ENCODE measurements at places on chromosomes 16 and 17.

- no peak for DNase-seq
Observed at GRCh38 chr16:56370185-56370874, 55.0 kb downstream of the AMFR start.

- no peak for DNase-seq
Observed at GRCh38 chr17:8719291-8720246, 25.1 kb downstream of the CCDC42 start.

GRCh38 chr16:24116989-24117388 lies 139.1 kb upstream of the CACNG3 start:
- no peak for DNase-seq

DNA sequence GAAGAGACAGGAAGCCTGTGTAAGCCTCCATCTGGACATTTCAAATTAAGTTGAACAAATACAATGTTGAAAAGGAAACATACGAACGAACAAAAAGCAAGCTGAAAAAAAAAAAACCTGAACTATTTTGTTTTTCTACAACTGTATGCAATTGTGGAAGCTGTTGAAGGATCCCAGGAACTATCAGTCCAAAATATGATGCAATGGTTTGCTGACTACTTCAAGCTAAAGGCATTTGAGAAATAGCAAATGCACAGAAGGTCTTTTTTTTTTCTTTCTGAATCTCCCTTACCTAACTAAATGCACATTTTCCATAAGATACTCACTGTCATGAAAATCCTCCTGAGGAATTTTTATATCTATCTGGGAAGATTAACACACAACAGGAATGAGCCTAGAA lies 40.2 kb downstream of the MAF start:
- DNase-seq = no peak

- no peak for DNase-seq
Observed at GRCh38 chr16:10575506-10576130, 4.8 kb downstream of the EMP2 start.

- DNase-seq = no peak
Observed at GRCh38 chr16:4692460-4693295, 684 bp upstream of the NUDT16L1 start.

DNA sequence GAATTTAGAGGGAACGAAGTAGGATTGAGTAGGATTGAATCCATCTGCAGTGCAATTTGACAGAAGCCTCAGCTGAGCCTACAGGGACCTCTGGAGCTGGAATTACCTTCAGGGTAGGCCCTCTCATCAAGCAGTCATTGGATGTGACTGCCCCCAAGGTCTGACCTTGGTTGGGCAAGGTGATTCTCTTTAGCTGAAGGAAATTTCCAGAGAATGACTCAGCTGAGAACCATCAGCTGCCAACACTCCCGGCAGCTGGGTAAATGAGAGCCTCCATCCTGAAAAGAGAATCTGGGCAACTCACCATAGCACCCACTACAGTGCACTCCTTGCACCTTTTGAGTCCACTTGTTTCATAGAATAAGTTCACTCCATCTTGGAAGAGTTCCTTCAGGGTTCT lies 113.5 kb upstream of the MED13 start:
- DNase-seq = no peak

DNA sequence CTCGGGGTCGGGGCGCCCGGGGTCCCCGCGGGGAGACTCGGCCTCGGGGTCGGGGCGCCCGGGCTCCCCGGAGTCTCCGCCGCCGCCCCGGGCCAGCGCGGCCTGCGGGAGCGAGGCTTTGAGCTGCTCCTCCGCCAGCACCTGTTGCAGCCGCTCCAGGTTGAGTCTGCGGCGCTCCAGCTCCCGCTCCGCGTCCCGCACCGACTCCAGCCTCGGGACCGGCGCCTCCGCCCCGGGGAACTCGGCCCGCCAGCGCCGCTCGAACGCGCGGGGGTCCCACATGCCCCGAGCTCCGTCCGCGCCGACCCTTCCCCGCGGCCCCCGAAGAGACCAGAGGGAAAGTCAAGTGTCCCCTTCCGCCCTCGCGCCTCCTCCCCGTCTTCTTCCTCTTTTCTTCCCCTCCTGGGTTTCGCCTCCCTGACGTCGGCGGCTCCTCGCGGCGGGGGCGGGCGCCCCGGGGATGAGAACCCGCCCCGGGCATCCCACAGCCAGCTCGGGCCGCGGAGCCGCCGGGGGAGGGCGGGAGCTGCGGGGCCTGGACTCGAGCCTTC lies 40.8 kb upstream of the BHLHA9 start:
- no peak for DNase-seq

- no peak for DNase-seq
Observed at GRCh38 chr17:30450125-30451027, 26.8 kb upstream of the GOSR1 start.

- no peak for DNase-seq
Observed at GRCh38 chr16:52407778-52408177, 139.2 kb downstream of the TOX3 start.

GRCh38 chr16:14366974-14367707 lies 262.9 kb downstream of the PARN start:
- DNase-seq = no peak
